Kidney (tissue), 22 donors: ENCODE measurements at places on chromosomes 7 and 10. TPM values are rescaled to one million over a fixed set of nuclear protein-coding genes. Genes with fewer than 3 reads are reported as not detected.

DNA sequence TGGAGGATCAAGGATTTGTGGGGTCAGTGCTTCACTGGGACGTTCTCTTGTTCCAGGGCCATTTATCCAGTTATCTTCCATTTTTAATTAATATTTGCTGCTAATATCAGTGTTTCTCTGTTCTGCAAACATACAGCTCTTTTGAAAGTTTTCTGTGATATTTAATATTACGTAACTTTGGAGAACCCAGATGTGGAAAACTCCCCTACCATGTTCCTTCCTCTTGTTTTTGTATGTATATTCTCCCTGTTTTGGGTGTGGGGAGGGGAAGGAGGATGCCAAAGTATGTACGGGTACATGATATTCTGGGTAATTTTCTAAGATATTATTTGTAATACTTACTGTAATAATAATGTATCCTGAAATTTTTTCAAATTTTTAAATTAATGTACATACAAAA, 55.9 kb downstream of the MYO3A start:
- no peak for DNase-seq

- no peak for DNase-seq
These were observed 41.5 kb downstream of the MYOF start for GRCh38 chr10:93440591-93441091.

Gene PON2
- total RNA-seq = 191 TPM

Gene GBX1
- not detected for total RNA-seq

- DNase-seq = peak; percentile 16
These were observed 474.6 kb downstream of the GRM8 start for GRCh38 chr7:126778101-126778500.

DNA sequence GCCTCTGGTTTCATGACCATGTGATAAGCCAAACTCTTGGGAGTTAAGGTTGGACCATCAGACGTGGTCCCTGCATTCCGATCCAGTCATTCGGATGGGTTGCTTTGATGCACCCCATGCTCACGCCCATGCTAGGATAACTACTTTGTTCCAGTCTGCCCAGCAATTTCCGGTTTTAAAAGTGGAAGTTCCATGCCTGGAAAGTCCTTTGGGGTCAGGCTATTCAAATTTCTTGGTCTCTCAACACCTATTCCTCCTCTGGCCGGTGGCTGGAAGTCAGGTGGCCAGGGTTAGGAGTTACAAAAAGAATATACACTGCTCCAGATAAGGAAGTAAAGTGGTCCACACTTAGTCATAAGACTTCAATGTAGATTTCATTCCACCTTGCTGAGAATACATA, 37.7 kb upstream of the HABP2 start:
- DNase-seq = no peak

- no peak for DNase-seq
These were observed 54.0 kb upstream of the KCNIP2 start for GRCh38 chr10:101897633-101898032.

- no peak for DNase-seq
These were observed 64.5 kb upstream of the MRLN start for GRCh38 chr10:59817773-59818172.

DNA sequence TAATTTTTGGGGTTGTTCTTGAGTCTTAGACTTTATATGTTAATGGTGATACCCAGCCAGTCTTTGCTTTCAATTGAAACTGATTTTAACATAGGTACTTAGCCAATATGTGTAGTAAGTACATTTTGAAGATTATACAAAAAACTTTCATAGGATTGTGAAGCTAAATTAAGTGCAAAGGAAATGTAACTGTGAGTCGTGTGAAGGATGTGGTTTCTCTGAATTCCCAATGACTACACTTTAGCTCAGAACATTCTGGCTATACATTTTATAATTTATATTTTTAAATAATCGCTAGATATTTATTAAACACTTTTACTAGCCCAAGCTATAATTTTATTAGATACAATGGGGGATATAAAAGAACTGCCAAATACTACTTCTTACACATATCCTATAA, 359.3 kb downstream of the PCLO start:
- DNase-seq = no peak

DNA sequence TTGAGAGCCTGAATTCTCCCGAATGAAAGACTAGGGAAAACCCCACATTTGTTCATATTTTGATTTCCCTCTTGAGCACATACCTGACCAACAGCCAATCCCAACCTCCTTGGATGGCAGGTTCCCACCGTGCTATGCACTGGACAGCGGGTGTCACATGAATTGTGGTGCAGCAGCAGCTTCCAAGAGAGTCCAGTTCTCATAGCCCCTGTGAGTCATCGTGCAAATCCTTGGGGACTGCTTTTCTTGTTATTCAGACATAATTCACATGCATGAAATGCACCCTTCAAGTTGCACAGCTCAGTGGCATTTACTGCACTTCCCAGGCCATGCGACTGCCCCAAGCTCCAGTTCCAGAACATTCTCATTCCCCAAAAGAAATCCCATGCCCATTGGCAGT, 67.8 kb upstream of the PPP2R2D start:
- no peak for DNase-seq

DNA sequence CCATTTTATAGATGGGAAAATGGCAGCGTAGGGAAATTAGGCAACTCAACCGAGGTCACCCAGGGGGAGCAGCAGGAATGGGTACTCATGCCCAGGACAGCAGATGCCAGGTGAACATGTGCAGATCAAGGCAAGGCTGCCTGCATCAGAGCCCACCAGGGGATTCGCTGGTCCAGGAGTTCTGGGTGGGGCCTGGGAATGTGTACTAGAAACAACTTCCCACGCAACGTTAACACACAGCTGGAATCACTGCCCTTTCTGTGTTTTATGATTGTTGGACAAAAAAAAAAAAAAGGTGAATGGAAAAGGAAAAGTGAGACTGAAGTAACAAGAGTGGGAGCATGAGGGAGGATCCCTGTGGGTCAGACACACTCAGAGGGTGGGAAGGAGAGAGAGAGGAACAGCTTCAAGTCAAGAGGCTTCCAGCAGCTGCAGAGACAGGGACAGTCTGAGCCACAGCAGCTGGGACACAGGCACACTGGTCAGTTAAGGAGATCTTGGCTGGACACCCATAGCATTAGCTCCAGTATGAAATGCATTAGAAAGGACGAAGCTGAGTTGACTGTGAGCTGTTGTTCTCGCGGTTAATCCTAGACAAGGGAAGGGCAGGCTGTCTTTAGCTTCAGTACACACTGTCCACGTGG, 187.9 kb upstream of the INHBA start:
- peak; percentile 70 for DNase-seq

DNA sequence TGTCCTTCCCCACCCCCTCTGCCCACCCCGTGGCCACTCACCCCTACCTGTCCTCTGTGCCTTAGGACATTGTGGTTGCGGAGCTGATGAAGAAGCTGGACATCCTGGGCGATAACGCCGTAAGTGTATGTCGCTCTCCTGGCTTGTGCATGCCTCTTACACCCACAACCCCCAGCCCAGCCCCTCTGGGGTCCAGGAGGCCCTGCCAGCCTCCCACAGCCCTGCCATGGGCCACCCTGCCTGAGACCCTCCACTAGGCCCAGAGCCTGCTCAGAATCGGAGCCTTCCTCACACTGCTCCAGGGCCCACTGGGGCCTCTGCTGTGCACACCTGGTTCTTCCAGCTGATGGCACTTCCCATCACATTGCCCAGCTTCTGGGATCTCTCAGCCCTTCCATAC, 36.8 kb upstream of the DPYSL4 start:
- DNase-seq = no peak

- no peak for DNase-seq
These were observed 54.3 kb upstream of the WAC start for GRCh38 chr10:28478646-28479045.

- DNase-seq = peak; percentile 46
These were observed 41.5 kb upstream of the SMIM30 start for GRCh38 chr7:113159746-113160339.

DNA sequence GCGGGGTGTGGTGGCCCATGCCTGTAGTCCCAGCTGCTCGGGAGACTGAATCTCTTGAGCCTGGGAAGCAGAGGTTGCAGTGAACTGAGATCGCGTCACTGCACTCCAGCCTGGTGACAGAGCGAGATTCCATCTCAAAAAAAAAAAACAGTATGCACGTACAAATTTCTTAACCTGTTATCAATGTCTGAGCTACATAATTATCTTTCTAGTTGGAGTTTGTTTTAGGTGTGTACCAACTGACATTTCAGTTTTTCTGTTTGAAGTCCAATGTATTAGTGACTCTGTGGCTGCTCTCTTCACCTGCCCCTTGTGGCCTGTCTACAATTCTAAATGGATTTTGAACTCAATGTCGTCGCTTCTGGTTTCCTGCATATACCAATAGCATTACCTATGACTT, 40.3 kb downstream of the CD36 start:
- DNase-seq = no peak

Gene OR13A1
- not detected for total RNA-seq

DNA sequence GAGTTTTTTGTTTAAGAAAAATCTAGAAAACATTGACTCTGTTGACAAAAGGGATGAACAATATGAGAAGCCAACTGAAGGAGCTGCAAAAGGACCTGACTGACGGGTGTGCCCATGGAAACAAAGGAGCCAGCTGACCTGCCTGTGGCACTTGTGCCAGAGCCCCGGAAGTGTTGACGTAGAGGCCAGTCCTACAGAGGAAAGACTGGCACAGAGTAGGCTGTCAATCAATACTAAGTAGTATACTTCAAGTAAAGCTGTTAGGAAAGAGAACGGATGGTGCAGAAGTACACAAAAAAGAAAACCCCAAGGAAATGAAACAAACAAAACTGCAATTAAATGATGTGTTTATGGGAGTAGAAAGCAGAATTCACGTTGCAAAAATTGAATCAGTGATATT, 19.0 kb upstream of the ABI1 start:
- DNase-seq = no peak
